Prostate gland (tissue), 2 donors: ENCODE measurements at places on chromosomes 6 and 20. TPM values are rescaled to one million over a fixed set of nuclear protein-coding genes. Genes with fewer than 3 reads are reported as not detected.

- no peak for DNase-seq
- H3K4me1 ChIP-seq, result peaks cover 15% of the 10 kb centered on the region
- H3K27ac ChIP-seq, result peak overlapping the region; percentile 87
- no peaks in the 10 kb centered on the region for H3K36me3 ChIP-seq
Measured at GRCh38 chr20:62239278-62239879, 1.1 kb downstream of the OSBPL2 start.

DNA sequence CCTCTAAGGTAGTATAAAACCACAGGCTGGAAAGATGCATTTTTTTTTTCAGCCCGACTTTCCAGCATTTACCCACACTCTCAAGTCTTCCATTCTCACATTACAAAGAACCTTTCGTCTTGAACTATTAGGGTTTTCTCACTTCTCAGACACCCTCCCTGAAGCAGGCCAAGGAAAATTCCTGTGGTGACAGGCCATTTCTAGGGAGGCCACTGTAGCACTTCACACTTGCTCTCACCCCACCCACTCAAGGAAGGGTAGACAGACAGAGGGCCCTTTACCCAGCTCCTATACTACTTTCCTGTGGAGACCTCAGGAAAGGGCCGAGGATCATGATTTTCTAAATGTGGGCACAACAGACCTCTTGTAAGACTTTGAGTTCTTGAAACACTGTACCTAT lies 27.7 kb downstream of the KCNS1 start:
- DNase-seq, result no peak
- peaks cover 3% of the 10 kb centered on the region for H3K36me3 ChIP-seq
- H3K4me3 ChIP-seq, result no peak overlapping the region

DNA sequence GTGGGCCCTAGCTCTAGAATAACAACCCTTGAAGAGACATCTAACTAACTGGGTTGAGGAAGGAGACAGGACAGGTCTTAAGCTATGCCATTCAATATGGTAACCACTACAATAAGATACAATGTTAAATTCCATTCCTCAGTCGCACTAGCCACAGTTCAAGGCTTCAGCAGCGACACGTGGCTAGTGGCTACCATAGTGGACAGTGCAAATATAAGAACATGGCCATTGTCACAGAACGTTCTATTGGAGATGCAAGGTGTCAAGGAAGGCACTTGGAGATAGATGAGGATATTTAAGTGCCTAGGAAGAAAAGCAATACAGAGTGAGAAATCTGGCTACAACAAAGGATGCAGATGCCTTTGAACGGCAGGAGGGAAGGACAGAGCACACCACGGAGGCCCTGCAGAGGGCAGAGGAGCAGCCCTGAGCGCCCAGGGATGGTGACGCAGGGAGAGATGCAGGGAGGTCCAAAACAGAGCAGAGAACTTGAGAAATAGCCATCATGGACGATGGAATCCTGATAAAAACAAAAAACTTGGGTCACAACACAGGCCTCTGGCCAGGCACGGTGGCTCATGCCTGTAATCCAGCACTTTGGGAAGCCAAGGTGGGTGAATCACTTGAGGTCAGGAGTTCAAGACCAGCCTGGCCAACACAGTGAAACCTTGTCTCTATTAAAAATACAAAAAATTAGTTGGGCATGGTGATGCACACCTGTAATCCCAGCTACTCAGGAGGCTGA lies 140.7 kb downstream of the ZMYND8 start:
- H3K4me1 ChIP-seq, result no peaks in the 10 kb centered on the region
- H3K27ac ChIP-seq, result no peak overlapping the region
- no peak overlapping the region for H3K4me3 ChIP-seq

GRCh38 chr20:57573894-57574293 lies 13.0 kb downstream of the PCK1 start:
- DNase-seq, result no peak
- no peak overlapping the region for H3K27ac ChIP-seq
- no peaks in the 10 kb centered on the region for H3K36me3 ChIP-seq
- no peaks in the 10 kb centered on the region for H3K4me1 ChIP-seq
- H3K27me3 ChIP-seq, result peaks cover 8% of the 10 kb centered on the region

- no peaks in the 10 kb centered on the region for H3K27me3 ChIP-seq
- no peak overlapping the region for H3K27ac ChIP-seq
- no peak for DNase-seq
- H3K4me3 ChIP-seq, result no peak overlapping the region
- no peaks in the 10 kb centered on the region for H3K36me3 ChIP-seq
Measured at GRCh38 chr20:22905658-22906057, 129.5 kb upstream of the SSTR4 start.

DNA sequence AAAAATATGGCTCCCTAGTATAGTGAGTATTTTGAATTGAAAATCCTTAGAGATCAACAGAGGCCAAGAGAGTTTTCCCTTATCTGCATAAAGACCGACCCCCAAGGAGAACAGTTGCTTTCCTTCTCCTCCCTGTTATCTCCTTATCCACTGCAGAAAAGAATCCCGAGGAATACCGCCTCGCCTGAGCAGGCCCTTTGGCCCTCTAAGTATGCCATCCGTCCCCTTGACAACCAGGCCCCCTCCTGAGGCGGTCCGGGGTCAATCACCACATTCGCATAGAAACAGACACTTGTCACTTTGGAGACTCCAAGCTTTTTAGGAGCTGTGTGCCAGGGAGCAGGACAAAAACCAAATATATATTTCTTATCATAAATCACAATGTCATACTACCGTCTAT lies 15.9 kb upstream of the GGTLC1 start:
- H3K4me1 ChIP-seq, result no peaks in the 10 kb centered on the region
- no peak for DNase-seq
- H3K27ac ChIP-seq, result no peak overlapping the region
- no peaks in the 10 kb centered on the region for H3K36me3 ChIP-seq
- H3K4me3 ChIP-seq, result no peak overlapping the region

GRCh38 chr6:88704980-88705379 lies 258.4 kb downstream of the RNGTT start:
- no peak for DNase-seq
- H3K36me3 ChIP-seq, result no peaks in the 10 kb centered on the region
- no peaks in the 10 kb centered on the region for H3K27me3 ChIP-seq
- no peak overlapping the region for H3K4me3 ChIP-seq

- no peak overlapping the region for H3K4me3 ChIP-seq
- no peaks in the 10 kb centered on the region for H3K4me1 ChIP-seq
- no peaks in the 10 kb centered on the region for H3K27me3 ChIP-seq
- no peak for DNase-seq
Measured at GRCh38 chr6:107441682-107442081, 17.7 kb downstream of the PDSS2 start.

Gene RAET1L
- total RNA-seq, result not detected

Gene SYNE1
- 154 TPM for total RNA-seq

Gene MAFB
- 49.5 TPM for total RNA-seq

Gene MEI4
- total RNA-seq, result 3.0 TPM

Gene ZNF165
- 1.8 TPM for total RNA-seq
